ENCODE measurements at places on chromosomes 3 and 15.
A peak's percentile ranks its signal among the peaks of the same experiment; 100 is the strongest.

- DNase-seq, result peak; percentile 84
These were observed at the start of gene SPSB4 for GRCh38 chr3:141050576-141051442. SPSB4 (plus strand) TSS chr3:141051347; CDS start chr3:141066105, 14,758 bp downstream.

DNA sequence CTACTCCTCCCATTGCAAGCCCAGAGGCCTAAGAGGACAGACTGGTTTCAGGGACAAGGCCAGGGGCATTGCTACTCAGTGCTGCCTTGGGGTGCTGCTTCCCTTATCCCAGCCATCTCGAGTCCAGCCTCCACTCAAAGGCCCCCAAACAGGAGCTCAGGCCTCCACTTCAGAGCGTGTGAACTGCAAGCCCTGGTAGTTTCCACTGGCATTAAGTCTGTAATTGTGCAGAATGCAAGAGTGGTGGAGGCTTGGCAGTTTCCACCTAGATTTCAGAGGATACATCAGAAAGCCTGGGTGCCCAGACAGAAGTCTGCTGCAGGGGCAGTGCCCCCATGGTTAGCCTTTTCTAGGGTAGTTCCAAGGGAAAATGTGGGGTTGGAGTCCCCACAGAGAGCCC is 192.8 kb upstream of the ST8SIA2 start:
- DNase-seq, result no peak

DNA sequence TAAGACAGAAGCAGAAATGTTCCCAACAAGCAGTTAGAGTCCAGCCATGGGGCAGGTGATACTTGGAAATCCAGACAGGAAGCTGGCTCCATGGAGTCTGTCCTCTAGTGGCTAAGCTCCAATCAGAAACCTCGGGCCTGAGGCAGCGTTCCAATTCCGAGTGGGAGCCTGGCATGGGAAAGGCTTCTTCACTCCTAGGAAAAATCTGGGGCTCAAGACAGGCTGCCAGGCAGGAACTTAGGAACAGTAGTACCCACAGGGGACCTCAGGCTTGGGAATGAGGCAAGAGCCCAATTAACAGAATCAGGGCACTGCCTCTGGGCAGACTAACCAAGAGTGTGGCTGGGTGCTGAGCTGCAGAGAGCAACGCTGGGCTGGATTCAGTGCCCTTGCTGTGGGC is 6.2 kb upstream of the ATP13A4 start:
- peak; percentile 32 for DNase-seq

DNA sequence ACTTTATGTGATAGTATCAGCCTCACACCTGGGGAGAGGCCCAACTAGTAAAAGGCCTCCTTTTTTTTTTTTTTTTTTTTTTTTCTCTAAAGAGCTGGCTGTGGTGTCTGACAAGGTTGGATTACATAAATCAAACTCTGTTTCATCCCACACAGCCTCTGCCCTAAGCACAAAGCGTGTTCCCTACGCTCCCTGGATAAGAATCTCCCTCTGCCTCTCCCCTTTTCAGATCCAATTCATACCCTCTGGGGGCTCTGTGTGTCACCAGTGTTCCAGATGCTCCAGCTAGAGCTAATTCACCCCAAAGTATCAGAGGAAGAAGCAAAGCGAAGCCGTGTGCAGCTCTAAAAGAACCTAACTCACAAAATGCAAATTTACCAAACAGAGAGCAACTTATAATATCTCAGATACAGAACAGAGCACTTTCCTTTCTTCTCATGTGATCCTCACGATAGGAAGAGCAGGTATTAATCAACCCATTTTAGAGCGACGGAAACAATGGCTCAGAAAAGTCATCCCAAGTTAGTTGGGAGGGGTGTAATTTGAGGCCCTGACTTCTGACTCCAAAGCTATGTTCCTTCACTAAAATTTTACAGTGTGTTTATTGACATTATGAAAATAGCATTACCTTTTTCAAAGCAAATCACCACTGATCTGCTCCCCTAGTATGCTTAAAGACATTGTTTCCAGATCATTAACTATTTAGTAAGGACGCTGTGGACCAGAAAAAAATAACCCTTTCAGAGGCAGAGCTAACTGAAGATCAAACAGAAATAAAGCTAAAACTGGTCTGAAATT is 12.4 kb downstream of the BMF start:
- no peak for DNase-seq

DNA sequence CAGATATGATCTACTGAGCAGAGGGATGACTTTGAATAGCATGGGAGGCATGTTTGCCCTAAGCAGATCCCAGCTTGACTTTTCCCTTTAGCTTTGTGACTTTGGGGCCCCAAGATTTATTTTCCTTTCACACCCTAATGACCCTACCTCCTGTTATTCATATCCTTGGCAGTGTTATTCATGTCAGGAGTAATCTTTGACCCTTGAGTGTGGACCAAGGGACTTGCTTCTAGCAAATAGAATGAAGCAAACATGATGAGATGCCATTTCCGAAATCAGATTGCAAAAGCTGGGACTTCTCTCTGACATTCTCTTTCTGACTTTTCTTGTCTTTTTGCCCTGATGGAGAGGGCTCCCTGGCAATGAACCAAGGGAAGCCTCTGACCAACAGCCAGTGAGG is 415.4 kb upstream of the PROK2 start:
- DNase-seq, result no peak

- DNase-seq, result no peak
These were observed 152.3 kb downstream of the MAGI1 start for GRCh38 chr3:65886391-65886790.

DNA sequence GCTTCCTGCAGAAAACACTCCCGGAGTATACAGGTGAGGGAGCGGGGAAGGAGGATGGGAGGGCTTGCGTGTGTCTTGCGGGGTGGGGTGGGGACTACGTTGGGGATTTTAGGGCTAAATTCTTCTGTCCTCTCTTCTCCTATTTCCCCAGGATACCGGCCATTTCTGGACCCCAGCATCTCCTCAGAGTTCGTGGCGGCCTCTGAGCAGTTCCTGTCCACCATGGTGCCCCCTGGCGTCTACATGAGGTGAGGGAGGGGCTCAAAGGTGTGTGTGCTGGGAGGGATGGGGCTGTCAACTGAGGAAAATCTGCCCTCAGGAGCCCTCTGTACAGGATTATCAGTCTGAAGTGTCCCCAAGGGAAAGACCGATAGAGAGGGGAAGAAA is 6.6 kb downstream of the DUOX1 start:
- no peak for DNase-seq

DNA sequence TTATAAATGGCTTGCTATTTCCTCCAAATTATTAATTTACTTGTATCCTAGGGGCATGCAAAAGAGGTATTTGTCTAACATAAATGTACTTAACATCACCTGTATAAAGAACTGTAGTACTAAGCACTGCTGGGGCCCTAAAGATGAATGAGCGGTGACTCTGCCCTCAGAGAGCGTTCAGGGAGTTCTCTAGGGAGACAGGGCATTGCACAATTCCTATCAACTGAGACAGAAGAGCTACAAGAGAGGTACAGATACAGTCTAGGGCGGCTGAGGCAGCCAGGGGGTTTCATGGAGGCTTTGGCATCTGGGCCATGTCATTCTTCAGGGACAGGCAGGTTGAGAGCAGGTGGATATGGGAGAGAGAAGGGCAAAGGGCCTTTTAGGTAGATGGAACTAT is 39.9 kb upstream of the PARL start:
- no peak for DNase-seq
